ENCODE measurements at places on chromosomes 4 and X. TPM values are rescaled to one million over a fixed set of nuclear protein-coding genes. Genes with fewer than 3 reads are reported as not detected.
A peak's percentile ranks its signal among the peaks of the same experiment; 100 is the strongest.

DNA sequence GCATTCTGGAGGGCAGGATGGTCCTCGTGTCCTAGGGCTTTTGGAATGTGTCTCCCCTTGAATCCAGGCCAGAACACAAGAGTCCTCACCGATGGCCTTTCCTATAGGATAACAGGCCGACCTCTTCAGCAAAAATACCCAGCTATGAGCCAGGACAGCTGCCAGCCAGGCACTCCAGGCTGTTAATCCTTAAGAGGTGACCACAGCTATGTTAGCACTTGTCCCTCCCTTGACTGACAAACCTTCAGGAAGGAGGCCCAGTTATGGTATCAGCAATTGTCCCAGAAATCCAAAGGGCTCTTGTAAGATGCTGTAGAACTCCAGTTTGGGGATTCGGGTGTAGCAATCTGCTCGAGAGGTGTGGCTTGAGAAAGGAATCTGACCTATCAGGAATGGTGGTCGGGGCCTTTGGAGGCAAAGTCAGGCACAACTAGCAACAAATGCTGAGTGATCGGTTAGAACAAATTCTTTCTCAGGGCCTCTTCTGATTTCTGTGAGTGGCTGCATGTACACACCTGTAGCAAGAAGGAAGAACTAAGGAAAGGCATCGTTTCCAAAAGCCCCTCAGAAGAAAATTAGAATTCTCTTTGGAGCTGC lies 54.6 kb downstream of the PTCHD1 start:
- DNase-seq, result no peak

DNA sequence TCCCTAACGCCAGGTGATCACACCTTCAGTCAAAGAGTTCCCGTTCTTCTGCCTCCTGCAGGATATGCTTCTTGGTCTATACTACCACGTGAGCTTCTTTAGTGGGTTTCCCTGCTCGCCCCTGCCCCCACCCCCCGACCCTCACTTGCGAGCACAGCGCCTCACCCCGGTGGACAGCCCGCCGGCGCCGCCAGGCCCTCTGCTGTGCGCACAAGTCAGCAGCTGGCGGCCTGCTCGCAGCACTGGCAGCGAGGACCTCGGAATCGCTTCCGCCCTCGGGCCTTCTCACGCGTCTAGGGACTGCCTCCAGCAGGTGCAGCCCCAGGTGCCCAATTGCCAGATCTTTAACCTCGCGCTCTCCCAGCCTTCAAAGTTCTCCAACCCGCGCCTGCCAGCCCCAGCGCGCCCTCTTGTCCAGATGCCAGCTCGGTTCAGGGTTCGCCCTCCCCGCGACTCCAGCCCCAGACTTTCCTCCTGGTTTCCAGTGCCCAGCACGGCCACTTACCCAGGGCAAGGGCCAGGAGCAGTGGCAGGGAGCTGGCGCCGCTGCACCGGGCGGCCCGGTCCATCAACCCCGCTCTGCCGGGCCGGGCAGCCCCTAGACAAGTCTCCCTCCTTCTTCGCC lies 454 bp downstream of the BTC start:
- peak; percentile 19 for DNase-seq

The GABRG1 gene
- total RNA-seq, result 1.0 TPM

The ARL9 gene
- total RNA-seq, result not detected

The SLC2A9 gene
- not detected for total RNA-seq
